ENCODE measurements at places on chromosomes 11 and 22.
A peak's percentile ranks its signal among the peaks of the same experiment; 100 is the strongest.

DNA sequence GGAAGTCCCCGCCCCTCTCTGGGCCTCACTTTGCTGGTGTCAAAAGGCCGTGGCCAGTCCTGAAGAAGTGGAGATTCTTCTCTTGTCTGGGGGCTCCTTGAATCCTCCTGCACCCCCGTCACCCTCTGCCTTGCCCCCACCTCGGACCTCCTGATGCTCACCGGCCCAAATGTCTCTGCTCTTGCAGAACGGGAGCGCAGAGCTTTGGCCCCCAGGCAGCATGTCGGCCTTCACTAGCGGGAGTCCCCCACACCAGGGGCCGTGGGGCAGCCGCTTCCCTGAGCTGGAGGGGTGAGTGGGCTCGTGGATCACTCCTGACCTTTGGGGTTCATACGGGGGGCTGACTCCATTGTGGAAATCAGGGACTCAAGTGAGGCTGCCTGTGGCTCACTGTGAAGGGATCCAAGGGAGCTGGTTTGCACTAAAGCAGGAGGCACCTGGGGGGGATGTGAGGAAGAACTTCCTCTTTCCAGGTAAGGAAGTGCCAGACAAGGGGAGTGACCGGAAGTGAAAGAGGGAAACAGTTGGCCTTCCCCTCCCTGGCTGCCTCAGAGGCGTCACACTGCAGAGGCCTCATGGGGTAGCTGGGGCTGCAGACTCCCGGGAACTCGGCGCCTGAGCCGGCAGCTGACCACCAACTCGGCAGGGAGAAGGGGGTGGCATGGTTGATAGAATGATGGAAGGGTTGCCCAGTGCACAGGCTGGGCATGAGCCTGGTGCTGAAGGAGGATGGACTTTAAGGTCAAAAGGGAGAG, 23.1 kb downstream of the CSF2RB start:
- DNase-seq, result no peak

GRCh38 chr11:14634813-14635212, 8.8 kb upstream of the PDE3B start:
- DNase-seq, result no peak

- DNase-seq, result peak; percentile 32
These were observed 4.0 kb upstream of the WNT11 start for GRCh38 chr11:76209973-76210930.

DNA sequence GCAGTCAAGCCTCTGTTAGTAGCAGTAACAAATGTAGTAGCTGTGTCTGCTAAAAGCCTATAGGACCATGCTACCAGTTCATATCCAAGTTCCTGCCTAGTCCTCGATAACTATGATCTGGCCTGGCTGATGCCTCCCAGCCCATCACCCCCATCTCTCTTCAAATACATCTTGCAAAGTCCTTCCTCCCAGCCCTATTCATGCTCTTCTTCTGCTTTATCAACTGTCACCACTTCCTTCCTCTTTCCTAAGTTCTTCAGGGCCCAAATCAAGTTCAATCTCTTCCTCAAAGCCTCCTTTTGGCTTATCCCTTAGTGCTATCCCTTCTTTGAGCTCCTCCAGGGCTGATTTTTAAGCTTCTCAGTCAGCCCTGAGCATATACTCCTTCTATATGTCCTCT, 150.9 kb upstream of the THY1 start:
- DNase-seq, result no peak

GRCh38 chr11:76238551-76238950, 32.2 kb upstream of the WNT11 start:
- no peak for DNase-seq

DNA sequence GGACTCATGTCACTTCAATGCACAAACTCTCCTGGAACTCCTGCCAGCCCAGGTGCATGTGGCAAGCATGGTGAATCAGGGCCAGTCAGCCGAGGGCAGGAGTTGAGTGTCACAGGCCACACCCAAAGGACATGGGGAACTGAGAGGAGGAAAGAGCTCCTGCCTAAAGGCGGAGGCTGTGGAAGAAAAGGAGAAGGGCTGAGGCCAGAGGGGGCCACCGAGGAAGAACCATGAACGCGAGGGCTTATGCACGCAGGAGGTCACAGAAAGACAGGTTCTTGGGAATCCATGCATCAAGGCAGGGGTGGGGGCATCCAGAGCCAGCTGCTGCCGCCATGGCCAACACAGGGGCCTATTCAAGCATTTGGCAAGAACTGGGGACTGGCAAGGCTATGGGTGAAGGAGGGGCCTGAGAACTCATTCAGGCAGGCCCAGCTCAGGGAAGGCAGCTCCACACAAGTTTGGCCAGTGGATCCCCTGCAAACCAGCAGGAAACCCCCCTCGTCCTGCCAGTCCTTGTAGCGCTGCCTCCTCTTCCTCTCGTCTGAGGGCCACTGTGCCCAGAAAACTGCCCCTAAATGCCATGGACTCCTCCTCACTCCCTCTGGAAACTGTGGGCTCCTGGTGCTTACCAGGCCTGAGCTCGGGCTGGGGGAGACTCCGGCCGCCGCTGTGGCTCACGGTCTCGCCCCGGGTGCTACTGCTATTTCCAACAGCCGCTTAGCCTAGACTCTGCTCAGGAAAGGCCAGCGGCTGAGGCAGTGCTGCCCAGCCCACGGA, 15.4 kb downstream of the PPM1F start:
- no peak for DNase-seq

DNA sequence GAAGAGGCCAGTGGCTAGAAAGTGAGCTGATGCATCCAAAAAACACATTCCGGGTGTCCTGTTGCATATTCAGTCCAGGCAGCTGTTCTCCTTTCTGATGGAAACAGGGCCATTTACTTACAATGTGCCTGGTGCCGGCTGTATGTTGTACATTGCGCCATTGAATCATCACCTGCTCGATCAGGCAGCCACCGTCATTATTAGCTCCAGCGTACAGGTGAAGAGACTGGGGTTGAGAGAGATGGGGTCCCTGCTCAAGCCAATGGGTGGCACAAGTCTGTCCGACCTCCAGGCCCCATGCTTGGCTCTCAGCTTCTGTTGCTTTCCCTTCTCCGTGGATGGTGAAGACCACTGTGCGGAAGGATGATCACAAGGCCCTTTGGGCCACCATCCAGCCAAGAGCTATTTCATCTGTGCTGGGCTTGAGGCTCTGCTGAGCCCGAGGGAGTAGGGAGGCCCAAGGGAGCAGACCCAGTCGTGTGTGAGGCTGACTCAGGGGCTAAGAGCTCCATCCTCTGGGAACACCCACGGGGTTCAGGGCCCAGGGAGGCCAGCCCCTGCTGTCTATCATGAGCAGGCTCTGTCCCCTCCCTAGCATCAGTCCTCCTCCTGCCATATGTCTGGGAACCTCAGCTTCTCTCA, 20.7 kb upstream of the EMID1 start:
- DNase-seq, result no peak
